Naive B cell (primary cell): ENCODE measurements at places on chromosomes 4 and X.

DNA sequence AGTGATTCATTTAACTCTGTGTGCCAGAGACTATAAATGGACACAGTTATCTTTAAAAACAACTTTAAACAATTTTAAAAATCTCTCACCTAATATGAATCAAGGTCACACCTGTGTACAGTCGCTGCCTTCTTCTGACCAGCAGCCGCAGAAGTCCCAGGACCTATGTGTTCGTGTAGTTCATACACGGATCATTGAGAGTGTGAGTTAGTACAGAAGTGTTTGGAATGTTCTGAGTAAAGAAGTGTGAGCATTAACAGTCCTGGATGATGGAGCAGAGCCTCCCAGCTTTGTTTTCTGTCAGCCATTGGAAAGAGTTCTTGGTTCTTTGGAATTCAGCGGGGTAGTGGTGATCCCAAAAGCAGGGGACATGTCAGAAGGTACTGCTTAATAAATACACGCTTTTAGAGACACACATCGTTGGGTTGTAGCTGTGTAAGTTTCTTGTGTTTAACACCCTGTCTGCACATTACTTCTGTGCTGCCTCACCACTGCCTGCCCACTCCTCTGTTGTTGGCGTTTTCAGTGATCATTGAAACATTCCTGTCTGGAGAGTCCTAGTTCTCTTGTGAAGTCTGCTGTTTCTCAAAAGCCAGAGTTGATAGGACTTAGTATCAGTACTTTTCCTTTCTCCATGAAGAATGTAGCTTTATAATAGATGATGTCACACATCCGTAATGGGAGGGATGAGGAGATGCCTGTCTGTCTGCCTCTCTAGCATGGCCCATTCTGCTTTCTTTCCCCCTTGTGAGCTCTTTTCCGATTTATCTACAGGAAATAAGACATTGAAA, 90.6 kb downstream of the PTTG2 start:
- no peak for DNase-seq

DNA sequence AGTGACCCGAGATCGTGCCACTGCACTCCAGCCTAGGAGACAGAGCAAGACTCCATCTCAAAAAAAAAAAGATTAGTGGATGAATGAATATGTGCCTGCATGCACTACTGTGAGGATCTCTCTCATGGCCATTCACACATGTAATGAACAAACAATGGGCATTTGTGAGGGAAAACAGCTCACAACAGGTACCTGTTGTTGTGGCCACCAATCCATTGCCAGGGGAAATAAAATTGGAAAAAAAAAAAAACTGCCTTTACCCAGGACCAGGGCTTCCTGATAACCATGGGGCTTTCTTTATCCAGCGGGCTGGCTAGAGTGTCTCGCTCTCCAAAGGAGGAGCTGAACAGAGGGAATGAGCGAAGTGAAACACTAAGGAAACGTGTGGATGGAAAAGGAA, 7.4 kb downstream of the SCD5 start:
- no peak for DNase-seq

DNA sequence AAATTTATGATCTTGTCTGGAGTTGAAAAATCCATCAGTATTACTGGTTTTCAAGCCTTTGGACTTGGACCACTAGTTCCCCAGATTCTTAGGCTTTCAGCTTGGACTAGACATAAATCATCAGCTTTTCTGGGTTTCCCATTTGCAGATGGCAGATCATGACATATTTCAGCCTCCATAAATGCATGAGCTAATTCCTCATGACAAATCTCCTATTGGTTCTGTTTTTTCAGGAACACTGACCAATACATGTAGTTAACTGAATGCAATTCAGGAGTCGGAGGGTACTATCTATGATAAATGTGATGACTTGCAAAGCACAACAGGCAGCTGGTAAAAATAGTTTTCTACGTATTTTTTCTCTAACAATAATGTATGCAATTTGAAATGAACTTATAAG, 635.6 kb downstream of the TRAM1L1 start:
- no peak for DNase-seq

- DNase-seq, result no peak
These were observed 1877.2 kb downstream of the PCDH7 start for GRCh38 chr4:32597354-32597753.

DNA sequence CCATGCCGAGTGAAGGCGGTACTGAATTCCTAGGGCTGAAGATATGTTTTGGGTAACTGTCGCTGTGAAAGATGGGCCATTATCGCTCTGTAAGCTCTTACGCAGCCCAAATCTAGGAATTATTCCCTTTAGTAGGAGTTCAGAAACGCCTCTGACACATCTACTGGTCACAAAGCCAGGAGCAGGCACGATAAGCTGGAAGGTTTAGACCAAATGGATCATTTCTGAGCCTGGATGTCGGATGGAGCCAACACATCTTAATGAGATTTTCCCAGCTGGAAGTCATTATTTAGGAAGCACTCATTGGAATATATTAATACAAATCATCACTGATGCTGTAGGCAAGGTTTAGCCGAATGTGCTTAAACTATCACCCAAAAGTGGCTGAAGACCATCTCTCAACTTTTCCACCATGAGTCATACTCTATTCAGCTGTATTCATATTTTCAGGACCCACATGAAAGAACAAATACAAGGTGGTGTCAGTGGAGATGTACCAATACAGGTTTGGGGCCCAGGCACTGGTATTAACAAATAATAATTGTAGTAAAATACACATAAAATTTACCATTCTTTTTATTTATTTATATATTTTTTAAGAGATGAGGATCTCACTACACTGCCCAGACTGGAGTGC, 34.2 kb upstream of the ATRX start:
- DNase-seq, result no peak

DNA sequence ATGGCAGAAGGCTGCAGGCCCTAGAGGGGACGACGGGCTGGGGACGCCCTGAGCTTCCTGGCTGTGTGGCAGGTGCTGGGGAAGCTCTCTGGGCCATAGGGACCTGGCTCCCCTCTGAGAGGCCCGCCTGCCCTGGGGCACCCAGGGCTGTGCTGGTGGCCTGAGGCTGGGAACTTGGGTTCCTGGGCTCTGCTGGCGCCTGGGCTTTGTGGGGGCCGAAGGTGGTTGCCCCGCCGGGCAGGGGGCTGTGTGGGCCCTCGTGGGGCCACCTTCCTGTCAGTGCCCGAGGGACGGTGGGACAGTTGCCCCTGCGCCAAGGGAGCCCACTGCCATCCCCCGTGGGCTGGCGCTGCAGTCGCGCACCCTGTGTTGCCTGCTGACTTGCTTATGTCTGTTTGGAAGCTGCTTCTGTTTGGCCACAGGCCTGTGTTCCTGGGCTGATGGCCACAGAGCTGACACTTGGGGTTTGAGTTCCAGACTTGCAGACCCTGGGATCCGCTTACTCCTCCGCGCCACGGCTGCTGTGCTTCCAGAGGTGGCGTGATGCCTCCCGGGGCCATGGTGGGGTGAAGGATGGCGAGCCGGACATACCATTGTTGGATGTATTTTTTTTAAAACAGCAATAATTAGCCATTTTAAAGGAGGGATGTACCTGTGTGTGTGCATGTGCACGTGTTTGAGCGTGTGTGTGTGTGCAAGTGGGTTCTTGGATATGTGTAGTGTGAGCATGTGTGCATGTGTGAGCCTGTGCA, 8.5 kb downstream of the NAT8L start:
- DNase-seq, result no peak
